ENCODE measurements at places on chromosomes 1 and 21.

DNA sequence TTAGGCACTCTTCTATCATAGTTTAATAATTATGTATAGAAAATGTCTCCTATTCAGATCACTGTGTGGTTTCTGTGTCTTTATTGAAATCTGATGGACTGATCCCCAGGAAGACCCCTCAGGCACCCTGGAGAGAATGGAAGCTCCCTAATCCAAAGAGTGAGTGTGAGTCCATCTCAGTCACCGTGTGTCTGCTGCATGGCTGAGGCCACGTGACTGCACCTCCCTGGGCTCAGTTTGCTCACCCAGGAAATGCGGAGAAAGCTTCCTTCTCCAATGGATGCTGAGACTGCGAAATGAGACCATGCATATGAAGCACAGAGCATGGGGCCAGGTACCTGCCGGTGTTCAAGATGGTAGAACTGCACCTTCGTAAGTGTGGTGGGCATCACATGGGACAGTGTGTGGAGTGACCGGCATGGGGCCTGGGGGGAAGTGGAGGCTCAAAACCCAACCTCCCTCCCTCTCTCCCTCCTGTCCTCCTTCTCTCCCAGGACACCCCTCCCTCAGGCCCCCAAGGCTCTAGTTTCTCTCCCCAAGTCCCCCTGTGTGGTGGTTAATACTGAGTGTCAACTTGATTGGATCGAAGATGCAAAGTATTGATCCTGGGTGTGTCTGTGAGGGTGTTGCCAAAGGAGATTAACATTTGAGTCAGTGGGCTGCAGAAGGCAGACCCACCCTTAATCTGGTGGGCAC lies 557.5 kb downstream of the PTPRU start:
- no peak overlapping the region for H3K4me3 ChIP-seq
- no peaks in the 10 kb centered on the region for H3K4me1 ChIP-seq
- no peak overlapping the region for H3K27ac ChIP-seq
- no peaks in the 10 kb centered on the region for H3K27me3 ChIP-seq
- no peak for DNase-seq
- H3K36me3 ChIP-seq: no peaks in the 10 kb centered on the region

- H3K36me3 ChIP-seq: no peaks in the 10 kb centered on the region
- peak overlapping the region; percentile 58 for H3K27ac ChIP-seq
- peaks cover 37% of the 10 kb centered on the region for H3K4me1 ChIP-seq
- DNase-seq: no peak
- peak overlapping the region; percentile 44 for H3K4me3 ChIP-seq
Measured at GRCh38 chr1:181106022-181106312, 17.5 kb downstream of the IER5 start.

DNA sequence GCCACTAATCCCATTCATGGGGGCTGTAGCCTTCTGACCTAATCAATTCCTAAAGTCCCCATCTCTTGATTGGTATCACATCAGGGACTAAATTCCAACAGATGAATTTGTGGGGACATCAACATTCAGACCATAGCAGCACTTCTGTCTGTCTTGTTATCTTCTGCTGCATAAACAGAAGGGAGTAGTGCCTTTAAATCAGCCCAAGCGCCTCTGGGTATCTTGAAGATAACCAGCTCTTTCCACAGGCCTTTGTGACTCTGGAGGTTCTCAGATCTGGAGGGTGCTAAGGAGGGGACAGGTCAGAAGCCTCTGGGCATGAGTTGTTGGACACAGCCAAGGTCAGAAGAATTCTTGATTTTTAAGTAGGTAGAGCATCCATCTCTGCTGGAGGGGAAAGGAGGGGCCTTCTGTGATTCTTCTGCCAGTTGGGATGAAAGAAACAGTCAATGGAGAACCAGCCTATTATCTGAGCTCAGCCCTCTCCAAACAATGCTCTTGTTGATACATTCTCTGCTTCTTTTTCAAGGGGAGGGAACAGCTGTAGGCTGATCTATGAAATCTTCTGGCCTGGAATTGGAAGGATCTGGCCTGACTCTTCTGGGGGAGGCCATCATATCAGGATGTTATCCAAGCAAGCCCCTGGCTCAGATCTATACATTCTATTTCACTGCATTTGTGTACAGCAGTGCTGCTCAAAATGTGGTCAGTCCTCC lies 31.3 kb upstream of the LRIG2 start:
- no peak overlapping the region for H3K4me3 ChIP-seq
- no peak for DNase-seq
- H3K27me3 ChIP-seq: no peaks in the 10 kb centered on the region
- H3K36me3 ChIP-seq: no peaks in the 10 kb centered on the region

DNA sequence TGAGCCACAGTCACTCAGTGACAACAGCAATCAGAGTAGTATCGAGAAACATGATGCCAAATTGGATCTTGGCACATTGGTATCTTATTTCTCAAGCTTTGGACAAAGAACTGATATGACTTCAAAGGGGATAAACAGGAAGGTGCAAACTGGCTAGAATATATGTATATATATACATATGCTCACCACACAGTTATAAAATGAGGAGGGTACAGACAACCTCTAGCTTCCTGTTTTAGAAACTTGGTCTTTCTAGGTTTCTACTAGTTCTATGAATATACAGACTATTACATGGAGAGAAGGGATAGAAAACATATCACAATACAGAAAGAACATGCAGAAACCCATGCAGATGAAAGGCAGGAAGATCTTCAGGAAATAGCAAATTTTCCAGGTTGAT lies 292.1 kb upstream of the SNX7 start:
- no peak overlapping the region for H3K27ac ChIP-seq
- no peak for DNase-seq
- no peaks in the 10 kb centered on the region for H3K27me3 ChIP-seq
- H3K4me1 ChIP-seq: no peaks in the 10 kb centered on the region
- no peaks in the 10 kb centered on the region for H3K36me3 ChIP-seq

- DNase-seq: no peak
- no peaks in the 10 kb centered on the region for H3K27me3 ChIP-seq
- no peaks in the 10 kb centered on the region for H3K4me1 ChIP-seq
- H3K36me3 ChIP-seq: no peaks in the 10 kb centered on the region
- H3K4me3 ChIP-seq: no peak overlapping the region
- H3K27ac ChIP-seq: no peak overlapping the region
Measured at GRCh38 chr1:232377494-232377770, 252.5 kb downstream of the SIPA1L2 start.

GRCh38 chr1:236149696-236150228 lies 7.4 kb downstream of the GPR137B start:
- H3K27ac ChIP-seq: no peak overlapping the region
- no peak for DNase-seq
- H3K4me1 ChIP-seq: peaks cover 2% of the 10 kb centered on the region
